ENCODE measurements at places on chromosomes 4 and X.

GRCh38 chrX:86946569-86946968 is 571.0 kb upstream of the KLHL4 start:
- DNase-seq, result no peak

GRCh38 chr4:151678048-151678872 is 82.5 kb downstream of the GATB start:
- no peak for DNase-seq

GRCh38 chr4:152577708-152578396 is 42.0 kb upstream of the FBXW7 start:
- no peak for DNase-seq

DNA sequence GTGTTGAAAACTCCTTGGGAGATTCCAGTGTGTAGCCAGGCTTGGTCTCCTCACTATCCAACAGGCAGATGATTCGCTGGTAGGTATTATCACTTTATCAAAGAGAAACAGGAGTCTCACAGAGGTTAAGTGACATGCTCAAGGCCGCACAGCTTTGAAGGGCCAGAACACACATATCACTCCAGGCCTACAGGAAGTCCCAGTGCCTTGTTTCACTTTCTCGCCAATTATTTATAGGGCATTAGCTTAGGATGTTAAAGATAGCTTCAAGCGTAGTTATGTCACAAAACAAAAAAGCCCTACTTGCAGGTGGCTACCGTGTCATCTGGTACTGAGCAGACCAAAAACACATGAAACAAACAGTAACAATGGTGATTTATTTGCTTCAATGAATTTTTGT is 13.2 kb downstream of the ATP8A1 start:
- no peak for DNase-seq
